ENCODE measurements at places on chromosomes 16 and 17.
A peak's percentile ranks its signal among the peaks of the same experiment; 100 is the strongest.

- no peak for DNase-seq
Measured at GRCh38 chr16:88339930-88340754, 42.6 kb upstream of the ZNF469 start.

DNA sequence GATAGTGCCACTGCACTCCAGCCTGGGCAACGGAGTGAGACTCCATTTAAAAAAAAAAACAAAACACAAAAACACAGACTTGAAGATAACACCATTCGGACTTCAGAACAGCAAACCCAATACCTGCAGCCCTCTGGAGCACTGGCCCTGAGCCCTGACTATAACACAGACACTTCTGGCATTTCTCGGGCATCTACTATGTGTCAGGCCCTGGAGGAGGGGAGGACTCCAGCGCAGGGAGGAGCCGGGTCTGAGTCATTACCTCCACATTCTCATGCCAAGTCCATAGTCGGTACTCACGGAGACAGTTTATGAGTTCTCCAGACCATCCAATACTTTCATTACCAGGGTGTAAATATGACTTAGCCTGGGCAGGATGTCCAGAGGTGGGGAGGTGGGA is 48.8 kb downstream of the PITPNM3 start:
- DNase-seq = no peak

DNA sequence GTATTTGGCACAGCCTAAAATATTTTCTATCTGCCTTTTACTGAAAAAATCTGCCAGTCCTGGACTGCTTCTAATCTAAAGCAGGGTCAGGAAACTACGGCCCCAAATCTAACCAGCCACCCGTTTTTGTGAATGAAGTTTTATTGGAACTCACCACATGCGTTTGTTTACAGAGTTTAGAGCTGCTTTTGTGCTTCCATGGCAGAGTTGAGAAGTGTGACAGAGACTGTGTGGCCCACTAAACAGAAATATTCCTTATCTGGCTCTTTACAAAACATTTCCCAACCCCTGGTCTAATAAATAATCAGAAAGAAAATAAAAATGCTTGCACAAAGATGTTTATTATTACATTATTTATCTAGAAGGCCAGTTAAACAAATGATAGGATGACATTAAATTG is 110.2 kb downstream of the COPRS start:
- no peak for DNase-seq

GRCh38 chr17:69173118-69173517 is 31.4 kb upstream of the ABCA6 start:
- DNase-seq = no peak

GRCh38 chr17:76428511-76428910 is 24.4 kb downstream of the UBE2O start:
- DNase-seq = no peak

GRCh38 chr16:89330177-89330856 is 112.8 kb downstream of the ZNF778 start:
- peak; percentile 67 for DNase-seq

DNA sequence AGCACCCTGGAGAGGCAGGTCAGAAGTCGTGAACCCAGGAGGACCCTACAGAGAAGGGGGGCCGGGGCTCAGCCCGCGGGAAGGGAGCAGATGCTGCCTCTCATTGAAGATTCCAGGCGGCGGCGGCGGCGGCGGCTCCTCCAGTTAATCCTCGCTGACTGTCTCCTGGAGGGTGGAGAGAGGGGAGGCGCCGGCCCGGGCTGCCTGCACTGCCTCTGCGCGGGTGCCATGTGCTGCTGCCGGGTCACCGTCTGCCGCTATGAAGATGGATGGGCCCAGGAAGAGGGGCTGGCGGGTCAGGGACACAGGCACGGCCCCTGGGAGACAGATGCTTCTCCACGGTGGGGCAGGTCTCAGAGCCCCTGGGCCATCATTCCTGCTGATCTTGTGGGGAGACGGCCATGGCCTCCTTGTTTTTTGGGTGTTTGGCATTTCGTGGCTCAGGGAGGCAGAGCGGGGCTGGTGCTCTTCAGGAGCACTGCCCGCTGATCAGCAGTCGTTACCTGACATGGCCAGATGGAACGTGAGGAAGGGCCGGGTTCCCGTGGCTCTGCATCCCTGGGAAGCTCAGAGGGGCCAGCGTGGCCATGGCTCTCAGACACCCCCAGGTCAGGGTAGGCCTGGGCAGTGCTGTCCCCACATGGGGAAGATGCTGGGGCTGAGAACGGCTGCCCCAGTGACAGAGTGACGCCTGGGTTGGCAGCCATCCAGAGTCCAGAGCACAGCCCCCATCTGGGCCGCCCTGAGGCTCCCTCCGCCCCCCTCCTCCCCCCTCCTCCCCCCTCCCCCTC is 36.1 kb downstream of the GINS2 start:
- DNase-seq = no peak

- no peak for DNase-seq
Measured at GRCh38 chr16:65463652-65464260, 341.9 kb upstream of the CDH11 start.

- no peak for DNase-seq
Measured at GRCh38 chr17:81865733-81866439, 5.3 kb downstream of the ARHGDIA start.

DNA sequence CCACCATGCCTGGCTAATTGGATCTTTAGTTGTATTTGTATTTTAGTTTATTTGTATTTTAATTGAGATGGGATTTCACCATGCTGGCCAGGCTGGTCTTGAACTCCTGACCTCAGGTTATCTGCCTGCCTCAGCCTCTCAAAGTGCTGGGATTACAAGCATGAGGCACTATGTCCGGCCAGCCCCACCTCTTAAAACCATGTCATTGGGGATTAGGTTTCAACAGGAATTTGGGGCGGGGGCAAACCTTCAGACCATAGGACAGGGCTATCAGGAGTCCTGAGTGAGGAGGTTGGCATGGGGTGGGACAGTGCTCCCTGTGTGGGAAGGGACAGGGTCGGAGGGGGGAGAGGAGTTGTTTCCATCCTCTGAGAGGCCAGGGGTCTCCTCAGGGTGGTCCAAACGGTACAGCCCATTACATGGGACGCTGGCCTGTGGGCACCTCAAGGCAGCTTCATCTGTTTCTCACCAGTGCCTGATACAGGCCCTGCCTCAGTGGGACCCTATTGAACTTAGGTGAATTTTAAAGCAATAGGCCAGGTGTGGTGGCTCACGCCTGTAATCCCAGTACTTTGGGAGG is 21.6 kb downstream of the GAA start:
- DNase-seq = no peak

- peak; percentile 64 for DNase-seq
Measured at GRCh38 chr17:5706577-5707210, 122.4 kb upstream of the NLRP1 start.

DNA sequence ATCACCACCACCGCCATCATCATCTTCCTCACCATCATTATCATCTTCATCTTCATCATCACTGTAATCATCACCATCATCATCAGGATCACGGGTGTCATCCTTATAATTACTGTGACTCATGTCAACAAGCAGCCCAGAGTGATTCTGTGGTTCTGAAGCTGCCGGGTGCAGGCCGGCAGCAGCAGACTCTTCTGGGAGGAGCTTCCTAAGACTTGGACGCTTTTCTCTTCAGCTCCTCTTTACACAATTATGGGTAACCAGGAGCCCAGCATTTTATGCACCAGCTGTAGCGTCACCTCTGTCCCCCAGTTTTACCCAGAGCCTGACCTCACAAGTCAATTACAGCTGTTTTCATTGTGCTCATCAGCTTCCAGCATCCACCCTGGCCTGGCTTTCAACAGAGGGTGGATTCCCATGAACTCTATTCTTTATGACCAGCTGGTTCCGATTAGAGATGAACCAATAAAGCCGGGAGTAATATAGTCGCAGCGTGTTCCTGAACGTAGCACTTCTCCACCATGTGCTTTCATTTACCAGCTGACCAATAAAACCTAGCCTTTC is 275.8 kb downstream of the FOXL1 start:
- no peak for DNase-seq

GRCh38 chr17:28949185-28950016 is 1.9 kb downstream of the PHF12 start:
- DNase-seq = peak; percentile 80

GRCh38 chr17:41718287-41718645 is 6.1 kb downstream of the GAST start:
- no peak for DNase-seq

GRCh38 chr16:11291091-11291703 is 10.1 kb upstream of the PRM1 start:
- DNase-seq = no peak

DNA sequence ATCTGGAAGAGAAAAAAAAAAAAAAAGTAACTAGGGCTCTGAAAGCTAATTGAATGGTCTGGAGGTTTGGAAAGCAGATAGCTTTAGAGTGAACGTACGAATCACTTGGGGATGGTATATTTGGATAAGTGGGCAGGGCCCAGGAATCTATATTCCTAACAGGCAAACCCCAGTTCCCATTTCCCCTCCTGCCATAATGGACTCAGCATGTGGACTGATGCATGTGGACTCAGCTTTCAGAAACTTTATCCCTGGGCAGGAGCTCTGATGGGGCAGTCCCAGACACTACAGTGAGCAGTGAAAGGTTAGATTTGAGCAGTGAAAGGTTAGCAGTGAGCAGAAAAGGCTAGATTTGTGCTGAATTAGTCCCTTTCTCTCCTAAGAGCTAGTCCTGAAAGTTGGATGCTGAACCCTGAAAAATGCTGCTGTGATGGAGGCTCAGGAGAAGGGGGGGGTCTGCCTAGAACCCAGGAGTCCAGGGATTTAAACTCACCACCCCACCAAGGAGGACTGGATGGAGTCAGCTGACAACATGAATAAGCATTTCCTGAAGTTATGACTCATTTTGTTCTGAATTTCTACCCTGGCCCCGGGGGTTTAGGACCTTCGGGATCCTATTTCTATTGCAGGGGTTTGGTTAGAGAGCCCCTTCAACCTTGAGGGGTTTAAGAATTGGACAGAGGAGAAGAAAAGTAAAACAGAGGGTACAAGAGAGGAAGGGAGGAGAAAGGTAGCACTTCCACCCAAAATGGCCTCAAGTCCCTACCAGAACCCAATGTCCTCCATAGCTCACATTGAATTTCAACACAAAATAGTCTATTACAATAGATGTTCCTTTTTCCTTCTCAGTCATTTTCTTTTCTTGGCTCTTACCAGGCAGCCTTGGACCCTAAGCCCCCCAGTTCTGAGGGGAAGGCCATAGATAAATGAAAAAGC is 10.3 kb upstream of the FZD2 start:
- no peak for DNase-seq

DNA sequence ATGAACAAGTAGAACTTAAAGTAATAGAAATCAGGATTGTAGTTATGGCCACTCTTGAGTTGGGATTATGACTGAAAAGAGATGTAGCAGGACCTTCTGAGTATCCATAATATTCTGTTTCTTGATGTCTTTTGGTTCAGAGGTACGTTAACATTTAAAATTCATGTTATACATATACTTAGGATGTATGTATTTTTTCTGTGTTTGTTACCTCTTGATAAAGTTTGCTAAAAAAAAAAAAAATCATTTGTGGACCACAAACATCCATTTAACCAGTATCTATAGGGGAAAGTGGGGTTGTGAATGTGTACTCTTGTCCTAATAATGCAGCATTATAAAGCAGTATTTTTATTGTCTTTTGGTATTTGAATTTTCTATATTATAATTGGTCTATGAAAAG is 65.6 kb downstream of the BCAS3 start:
- no peak for DNase-seq

GRCh38 chr16:13333336-13333735 is 431.9 kb downstream of the SHISA9 start:
- DNase-seq = no peak

DNA sequence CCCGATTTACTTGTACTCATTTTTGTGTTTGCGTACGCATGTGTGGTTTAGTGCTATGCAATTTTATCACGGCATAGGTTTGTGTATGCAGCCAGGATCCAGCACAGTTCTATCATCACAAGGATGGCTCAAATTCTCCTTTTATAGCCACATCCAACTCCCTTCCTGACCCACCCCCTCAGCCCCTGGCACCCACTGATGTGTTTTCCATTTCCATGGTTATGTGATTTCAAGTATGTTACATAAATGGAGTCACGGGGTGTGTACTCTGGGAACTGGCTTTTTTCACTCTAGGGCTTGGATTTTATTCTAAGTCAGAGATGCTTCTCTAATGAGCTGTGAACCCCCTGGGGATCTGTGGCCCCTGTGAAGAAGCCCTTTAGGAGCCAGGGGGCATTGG is 16.8 kb downstream of the IL4R start:
- DNase-seq = no peak

DNA sequence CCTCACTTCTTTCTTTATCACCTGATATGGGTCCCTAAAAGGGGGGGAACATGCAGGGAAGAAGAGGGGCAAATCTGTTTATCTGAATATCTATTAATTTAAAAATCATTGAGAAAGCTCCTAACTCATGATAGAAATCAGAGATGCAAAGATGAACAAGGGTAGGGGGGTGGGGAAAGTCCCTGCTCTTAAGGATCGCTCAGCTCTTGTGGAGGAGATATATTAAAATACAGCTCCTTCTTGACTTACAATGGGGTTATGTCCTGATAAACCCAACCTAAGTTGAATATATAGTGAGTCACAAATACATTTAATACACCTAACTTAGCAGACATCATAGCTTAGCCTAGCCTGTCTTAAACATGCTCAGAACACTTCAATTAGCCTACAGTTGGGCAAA is 237.5 kb downstream of the MAF start:
- no peak for DNase-seq

DNA sequence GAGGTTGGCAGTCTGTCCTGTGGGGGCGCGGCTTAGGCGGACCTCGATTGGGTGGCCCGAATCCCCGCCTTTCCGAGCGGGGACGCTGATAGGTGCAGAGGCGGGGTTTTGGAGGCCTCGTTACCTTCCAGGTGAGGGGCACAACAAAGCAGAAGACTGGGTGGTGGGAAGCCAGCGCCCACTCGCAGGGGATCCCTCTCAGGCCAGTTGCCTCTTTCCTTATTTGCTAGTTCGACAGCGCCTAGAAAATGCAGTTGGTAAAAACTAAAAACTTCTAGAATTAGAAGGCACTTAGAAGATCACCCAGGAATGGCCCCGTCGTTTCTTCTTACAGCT is 730 bp downstream of the KAT7 start:
- DNase-seq = no peak

DNA sequence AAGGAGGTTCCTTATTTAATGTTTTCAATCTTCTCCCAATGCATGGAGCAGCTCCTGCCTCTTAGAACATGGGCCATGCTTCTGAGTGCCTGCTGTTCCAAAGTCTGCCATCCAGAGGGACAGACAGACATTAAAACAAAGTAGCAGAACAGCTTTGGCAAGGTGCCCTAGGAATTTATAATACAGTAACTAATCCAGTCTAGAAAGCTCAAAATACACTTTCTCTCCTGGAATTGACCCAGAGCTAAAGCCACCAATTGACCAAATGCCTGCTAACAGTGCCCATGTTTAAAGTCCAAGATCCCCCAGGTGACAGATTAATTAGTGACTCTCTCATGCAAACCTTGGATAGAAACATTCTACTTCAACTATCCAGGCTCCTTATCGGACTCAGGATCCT is 11.1 kb upstream of the CHRNE start:
- DNase-seq = no peak
